ENCODE measurements at places on chromosomes 13 and 19.
A peak's percentile ranks its signal among the peaks of the same experiment; 100 is the strongest.

- no peak for DNase-seq
Observed at GRCh38 chr13:99404005-99404755, 97.0 kb upstream of the GPR183 start.

DNA sequence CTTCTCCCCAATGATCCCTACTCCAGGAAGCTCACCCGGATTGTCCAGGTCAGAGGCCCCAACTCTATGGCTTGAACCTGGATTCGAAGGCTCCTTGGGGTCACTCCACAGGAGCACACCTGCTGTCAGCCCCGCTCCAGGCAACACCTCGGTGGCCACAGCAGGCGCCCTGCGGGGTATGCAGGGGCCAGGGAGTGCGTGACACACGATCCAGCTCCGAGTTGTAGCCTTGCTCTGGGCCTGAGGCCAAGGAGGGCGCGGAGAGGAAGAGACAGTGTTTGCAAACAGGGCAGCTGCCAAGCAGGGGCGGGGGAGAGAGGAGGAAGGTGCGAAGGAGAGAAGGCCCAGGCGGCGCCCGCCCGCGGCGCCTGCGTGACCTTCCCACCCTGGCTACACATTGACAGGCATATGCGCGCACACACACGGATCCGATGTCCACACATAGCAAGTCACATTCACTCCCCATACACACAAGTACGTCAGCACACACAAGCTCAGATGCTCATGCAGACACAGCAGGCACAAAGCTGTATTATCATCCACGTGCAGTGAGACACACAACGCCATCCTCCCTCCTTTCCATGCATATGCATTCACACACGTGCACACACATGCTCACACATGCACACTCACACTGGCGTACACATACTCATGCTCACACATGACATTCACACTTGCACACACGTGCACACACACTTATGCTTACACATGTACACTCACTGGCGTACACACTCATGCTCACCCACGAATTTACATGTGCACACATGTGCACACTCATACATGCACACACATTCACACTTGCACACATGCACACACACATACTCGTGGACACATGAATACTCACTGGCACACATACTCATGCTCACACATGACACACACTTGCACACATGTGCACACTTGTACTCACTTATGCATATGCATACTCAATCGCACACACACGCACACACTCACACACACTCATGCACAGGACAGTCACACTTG, 10.4 kb downstream of the SBK2 start:
- DNase-seq: no peak

DNA sequence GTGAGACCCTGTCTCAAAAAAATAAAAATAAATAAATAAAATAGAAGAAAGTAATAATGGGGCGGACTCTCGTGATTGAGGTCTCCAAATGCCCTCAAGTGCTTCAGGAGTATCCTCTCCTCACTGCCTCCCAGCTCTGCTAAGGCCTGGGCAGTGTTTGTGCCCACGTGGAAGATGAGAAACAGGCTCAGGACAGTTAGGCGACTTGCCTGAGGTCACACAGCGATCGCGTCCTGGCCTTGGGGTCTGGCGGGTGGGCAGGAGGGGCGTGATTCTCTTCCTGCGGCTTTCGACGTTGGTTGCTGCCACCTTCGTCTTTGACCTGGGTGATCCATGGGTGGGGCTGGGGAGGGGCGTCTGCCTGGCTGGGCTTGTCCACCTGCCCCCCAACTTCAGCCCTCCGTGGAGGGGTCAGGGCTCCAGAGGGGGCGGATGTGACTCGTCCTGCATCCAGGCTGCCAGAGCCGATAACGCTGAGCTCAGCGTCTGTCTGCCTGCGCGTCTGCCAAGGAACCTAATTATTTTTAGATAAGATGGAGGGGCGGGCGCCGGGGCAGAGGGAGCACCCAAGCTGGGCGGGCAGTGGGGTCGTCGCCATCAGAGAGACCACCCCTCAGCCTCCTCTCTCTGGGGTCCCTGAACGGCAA, 56.9 kb downstream of the NFIC start:
- no peak for DNase-seq

GRCh38 chr13:53545340-53545941, 516.8 kb downstream of the OLFM4 start:
- DNase-seq: no peak

- no peak for DNase-seq
Observed at GRCh38 chr13:107250628-107251027, 682.7 kb upstream of the ARGLU1 start.

- DNase-seq: no peak
Observed at GRCh38 chr13:106426909-106427308, 108.6 kb downstream of the EFNB2 start.

GRCh38 chr13:51777921-51778320, 26.0 kb downstream of the DHRS12 start:
- no peak for DNase-seq

- no peak for DNase-seq
Observed at GRCh38 chr13:86591862-86592261, 792.6 kb upstream of the SLITRK6 start.

GRCh38 chr13:111388851-111389500, 68.5 kb downstream of the TEX29 start:
- DNase-seq: no peak

DNA sequence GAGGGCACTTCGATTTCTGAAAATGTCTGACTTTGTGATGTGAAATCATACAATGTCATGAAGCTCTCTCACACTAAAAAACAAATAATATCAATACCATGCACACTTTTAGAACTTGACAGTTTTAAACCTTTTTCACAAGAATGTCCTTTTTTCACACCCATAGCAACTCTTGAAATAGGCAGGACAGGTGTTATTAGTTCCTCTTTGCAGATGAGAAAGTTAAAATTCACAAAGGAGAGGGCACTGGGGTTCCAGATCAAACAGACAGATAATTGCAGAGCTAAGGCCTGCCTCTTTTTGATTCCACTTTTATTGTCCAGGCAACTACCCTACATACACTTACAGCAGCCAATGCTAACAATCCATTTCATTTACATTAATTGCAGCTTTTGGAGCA, 142.8 kb downstream of the KLF12 start:
- no peak for DNase-seq

DNA sequence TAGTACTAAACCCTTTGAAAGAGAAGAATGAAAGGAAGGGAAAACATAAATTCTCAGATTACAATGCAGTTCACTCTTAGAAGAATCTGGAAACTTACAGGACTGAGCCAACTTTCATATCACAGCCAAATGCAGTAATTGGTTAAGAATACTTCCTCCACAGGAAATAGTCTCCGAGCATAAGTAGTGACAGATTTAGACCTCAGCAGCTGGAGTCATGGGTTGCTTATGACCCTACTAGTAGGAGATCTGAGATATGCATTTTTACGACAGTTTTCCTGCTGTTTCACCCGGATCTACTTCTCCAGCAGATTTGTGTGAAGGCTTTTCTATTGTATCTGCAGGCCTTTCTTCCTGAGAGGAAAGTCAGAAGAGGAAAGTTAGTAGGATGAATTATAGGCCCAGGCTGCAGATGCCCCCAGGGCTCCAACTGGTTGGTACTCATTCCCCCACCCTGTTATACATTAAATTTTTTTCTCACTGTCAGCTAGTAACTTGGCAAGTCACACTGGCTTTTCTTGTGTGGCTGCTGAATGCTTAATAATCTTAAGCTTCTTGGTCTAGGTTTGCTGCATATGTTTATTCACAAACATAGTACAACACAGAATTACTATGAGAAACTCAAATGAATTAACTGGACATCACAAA, 1241.5 kb upstream of the MIR17HG start:
- no peak for DNase-seq

DNA sequence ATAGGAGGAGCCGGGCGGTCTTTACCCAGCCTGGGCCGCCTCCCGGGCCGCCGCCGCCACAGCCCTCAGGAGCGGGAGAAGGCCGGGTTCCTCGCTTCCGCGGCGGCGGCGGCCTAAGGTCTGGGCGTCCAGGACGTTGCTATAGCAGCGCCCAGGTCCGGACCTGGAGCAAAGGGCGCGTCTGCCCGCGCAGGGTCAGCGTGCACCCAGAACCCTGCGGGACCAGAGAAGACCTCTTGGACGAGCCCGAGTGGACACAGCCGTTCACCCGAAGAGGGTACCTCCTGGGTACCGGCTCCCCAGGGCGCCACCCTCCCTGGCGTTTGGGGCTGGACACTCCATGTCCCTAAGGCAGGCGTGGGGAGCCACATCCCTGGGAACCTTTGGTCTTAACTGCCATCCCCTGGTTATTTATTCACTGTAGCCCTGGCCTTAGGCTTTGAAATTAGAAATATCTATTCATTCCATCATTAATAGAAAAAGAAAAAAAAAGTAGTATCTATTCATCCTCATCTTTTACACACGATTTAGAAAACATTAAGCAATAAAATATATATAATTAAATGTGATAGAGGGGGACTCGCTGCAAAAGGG, 2.4 kb downstream of the DZIP1 start:
- DNase-seq: peak; percentile 11

DNA sequence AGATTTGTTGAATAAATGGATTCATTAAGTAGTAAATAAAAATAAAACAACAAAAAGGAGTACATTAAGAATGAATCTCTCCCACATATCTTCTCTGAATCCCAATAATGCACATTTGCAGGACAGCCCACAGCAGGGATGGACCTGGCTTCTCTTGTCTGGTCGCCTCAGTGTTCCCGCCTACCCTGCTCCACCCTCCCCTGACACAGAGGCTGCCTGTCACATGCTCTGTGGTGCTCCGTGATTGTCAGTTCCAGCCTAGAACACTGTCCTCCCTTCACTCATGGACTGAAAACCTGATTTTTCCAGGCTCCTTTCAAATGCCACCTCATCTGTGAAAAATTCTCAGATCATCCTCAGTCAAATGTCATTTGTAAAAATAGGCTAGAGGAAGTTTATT, 94.5 kb upstream of the GPR12 start:
- no peak for DNase-seq

DNA sequence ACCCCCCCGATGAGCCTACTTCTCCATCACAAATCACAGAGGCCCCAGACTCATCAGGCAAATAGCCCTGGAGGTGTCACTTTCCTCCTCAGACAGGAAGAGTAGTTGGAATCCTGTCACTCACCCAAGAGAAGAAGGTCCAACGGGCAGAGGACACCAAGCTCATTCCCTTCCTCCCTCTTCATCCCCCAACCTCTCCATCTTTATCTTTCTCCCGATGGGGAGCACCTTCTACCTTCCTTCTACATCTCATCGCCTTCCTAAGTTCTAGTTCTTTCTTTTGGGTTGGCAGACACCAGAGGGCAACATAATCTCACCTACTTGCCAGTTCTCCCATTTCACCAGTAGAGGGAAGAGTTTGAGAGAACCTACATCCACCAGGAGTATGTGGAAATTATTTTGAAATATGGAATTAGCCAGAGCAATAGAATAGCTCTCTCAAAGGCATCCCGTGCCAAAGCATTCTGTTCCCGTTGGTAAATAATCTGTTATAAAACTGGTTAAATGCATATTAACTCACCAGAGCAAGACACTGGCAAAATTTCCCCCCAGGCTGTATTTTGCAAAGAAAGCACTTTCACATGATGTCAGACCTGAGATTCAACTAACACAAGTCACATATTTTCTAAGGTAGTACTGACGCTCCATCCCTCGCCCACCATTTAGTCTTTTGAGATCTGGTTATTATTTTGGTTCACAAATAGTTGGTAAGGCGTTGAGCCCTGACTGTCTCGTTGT, 55.0 kb downstream of the ZIC5 start:
- peak; percentile 29 for DNase-seq

GRCh38 chr19:42290523-42291434, 11.2 kb upstream of the PRR19 start:
- no peak for DNase-seq

- DNase-seq: no peak
Observed at GRCh38 chr19:28908941-28909340, 304.0 kb downstream of the UQCRFS1 start.

- no peak for DNase-seq
Observed at GRCh38 chr13:44902738-44903137, 86.5 kb downstream of the NUFIP1 start.

DNA sequence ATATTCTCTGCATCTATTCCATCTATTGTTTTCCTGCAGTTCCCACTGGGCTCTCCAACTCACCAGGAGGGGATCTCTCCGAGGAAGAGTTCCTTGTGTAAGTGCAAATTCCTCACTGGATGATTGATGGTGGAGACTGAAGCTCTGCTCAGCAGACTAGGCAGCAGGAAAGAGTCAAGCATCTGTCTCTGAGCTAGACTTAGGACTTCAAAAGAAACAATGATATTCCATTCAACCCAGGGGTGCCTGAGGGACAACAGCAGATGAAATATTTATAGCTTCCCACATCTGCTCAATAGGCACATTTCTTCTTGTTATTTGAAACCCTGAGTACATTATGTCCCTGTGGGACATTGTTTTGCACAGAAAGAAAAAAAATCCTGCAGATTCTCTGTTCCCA, at the start of the genes OR7A5 and OR7C1:
OR7A5 (minus strand) TSS at position 175 of the 400 bp plus-strand sequence. CDS start 6,944 bp downstream, outside the sequence.
OR7C1 (minus strand) TSS at position 175 of the 400 bp plus-strand sequence. CDS start 35,049 bp downstream, outside the sequence.
- DNase-seq: no peak

- no peak for DNase-seq
Observed at GRCh38 chr19:49605605-49606004, 14.6 kb downstream of the PRR12 start.

DNA sequence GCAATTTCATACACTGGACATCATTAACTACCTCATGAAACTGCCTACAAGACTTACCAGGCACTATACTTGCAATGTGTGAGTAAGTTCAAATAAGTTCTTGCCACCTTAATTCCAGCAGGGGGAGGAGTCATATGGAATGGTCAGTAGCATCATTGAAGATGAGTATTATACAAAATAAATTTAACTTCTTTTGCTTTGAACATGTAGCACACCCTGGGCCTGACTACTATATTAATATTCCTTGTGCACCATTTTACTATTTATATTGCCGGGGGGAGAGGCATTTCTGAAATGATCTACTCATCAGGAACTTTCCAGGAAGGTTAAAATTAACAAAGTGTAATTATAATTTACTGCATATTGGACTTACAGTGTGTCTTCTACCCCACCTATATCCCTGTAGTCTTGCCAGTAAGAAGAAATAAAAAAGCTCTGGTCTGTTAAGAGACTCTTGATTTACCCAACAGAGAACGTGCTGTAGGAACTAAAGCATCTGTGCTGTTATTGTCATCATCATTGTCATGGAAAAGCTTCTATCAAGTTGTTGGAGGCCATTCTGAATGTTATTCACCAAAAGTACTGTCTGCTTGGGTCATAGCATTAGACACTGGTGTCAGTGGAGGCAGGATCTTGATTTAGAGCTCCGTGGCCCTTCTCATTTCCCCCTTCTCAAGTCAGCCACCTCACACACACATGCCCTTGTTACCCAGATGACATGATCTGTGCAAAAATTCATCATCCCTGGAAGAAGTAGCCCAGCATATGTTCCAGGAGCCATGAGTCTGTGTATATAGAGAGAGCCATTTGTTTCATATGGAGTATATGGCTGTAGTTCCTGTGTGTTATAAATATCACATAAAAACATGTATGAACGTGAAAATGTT, 147.1 kb downstream of the MTUS2 start:
- no peak for DNase-seq

DNA sequence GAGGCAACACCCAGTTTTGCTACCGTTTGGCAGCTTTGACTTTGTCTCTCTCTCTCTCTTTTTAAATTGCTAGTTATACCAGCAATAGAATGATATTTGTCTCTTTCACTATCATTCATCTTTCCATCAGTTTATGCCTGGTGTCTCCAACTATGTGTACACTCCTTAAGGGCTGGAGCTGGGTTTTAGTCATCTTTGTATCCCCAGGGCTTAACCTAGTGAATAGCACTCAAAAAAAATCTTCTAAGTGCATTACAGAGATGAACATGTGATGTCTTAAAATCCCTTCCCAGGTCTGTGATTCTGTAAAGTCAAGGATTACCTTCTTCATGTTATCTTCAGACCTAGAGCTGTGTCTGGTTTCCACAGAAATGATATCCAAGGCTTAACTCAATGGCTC, 7.8 kb upstream of the UBL3 start:
- DNase-seq: no peak
